AG04449 (cell line): ENCODE measurements at places on chromosomes 5 and 9.

GRCh38 chr5:66661149-66661548 lies 65.0 kb downstream of the MAST4 start:
- DNase-seq: no peak

DNA sequence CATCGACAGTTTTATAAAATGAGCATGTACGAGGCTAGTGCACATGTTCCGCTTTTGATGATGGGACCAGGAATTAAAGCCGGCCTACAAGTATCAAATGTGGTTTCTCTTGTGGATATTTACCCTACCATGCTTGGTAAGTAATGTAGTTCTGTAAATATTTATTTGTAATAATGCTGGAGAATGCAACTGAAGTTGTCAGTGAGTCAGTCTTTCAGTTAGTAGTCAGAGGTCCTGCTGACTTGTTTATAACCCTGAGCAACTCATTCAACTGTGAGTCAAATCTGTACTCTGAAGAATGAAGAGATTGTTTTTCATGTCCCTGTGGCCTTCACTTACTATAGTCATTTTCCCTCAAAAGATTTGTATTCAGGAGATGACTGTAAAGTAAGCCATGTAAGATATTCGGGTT lies 28.4 kb upstream of the GPR150 start:
- peak; percentile 63 for DNase-seq

DNA sequence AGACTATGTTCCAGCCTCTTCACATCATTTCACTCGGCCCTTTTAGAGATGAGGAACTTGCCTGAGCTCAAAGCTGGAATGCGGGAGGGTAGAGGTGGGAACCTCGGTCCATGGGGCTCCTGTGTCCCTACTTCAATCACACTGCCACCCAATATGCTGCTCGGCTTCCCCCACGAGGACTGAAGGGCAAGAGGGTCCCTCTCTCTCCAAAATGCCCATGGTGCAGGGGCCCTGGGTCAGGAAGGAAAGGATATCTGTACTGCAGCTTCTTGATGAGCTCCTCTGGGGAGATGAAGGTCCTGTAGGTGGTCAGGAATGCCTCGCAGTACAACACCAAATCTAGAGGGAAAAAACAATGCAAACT lies 46.5 kb downstream of the PRRT1B start:
- DNase-seq: no peak

- DNase-seq: no peak
Measured at GRCh38 chr9:96617439-96618185, 2.0 kb downstream of the CDC14B start.

GRCh38 chr5:155532621-155533311 lies 519.2 kb downstream of the KIF4B start:
- DNase-seq: peak; percentile 59

DNA sequence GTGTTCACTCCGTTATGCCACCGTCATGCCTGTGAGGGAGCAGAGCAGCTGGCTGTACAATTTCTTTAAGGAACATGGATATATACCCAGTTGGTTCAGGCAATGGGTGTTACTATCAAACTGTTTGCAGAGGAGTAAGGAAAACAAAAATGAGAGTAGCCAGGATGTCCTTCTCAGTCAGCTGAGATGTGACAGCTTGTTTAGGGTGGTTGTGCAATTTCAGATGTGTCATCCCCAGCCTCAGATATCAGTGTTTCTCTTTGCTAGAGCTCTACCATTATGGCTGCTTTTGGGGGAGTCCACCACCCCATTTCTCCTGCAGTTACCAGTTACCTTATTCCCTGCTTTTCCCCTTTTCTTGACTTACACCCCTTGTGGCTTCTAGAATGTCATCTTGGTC lies 135.2 kb upstream of the SLC24A2 start:
- no peak for DNase-seq

GRCh38 chr9:131697097-131697496 lies 42.8 kb downstream of the RAPGEF1 start:
- DNase-seq: no peak

- peak; percentile 81 for DNase-seq
Measured at GRCh38 chr5:75055727-75056144, 3.4 kb upstream of the GCNT4 start.

- no peak for DNase-seq
Measured at GRCh38 chr5:2262620-2263019, 379.9 kb upstream of the IRX4 start.

DNA sequence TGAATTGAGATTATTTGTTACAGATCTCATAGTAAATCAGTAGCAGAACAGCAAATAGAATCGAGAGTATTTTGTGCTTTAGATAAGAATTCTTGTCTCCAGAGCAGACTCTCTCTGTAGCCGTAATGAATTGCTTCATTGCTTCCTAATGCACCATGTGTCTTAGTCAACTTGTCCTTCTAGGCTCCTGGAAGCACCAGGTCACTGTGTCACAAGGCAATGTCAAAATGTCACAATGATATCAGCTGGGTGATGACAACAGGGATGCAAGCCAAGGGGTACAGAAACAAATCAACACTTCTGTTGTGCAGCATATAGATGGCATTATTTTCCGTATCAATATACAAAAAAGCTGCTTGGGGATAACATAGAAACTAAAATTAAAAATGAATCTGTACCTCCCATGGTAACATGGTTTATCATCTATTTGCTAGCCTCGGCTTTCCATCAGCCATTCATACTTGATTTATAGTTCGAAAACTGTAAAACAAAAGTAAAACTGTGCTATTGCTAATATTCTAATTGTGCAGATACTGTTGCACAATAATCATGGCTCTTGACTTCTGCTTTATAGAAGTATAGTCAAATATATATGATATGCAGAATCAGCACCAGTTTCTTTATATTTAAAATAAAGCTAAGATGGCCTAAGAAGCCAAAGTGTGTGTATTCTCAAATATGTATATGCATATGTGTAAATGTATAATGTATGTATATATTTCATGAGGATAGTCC lies 435.9 kb upstream of the TLE4 start:
- no peak for DNase-seq

DNA sequence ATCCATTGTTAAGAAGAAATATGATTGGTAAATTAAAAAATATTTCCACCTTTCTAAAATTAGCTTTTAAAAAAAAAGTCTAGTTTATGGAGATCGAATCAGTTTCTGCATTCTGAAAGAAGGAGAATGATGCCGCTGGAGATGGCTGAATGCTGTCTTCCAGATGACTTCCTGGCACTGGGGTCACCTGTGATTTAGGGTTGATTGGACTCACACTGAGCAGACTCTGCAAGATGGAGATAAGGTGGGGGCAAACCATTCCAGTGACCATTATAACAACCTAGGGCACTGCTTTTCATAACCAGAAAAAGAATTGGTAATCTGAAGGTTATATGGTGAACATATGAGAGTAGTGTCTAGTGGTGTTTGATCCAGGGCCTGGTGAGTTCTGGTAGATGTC lies 40.8 kb downstream of the RHOBTB3 start:
- no peak for DNase-seq

- DNase-seq: no peak
Measured at GRCh38 chr9:89046832-89047231, 55.6 kb downstream of the S1PR3 start.

- no peak for DNase-seq
Measured at GRCh38 chr5:67206929-67207328, 10.3 kb upstream of the CD180 start.

GRCh38 chr9:99416007-99416406 lies 193.9 kb downstream of the SEC61B start:
- DNase-seq: no peak
